ENCODE measurements at places on chromosomes 16 and 17.

DNA sequence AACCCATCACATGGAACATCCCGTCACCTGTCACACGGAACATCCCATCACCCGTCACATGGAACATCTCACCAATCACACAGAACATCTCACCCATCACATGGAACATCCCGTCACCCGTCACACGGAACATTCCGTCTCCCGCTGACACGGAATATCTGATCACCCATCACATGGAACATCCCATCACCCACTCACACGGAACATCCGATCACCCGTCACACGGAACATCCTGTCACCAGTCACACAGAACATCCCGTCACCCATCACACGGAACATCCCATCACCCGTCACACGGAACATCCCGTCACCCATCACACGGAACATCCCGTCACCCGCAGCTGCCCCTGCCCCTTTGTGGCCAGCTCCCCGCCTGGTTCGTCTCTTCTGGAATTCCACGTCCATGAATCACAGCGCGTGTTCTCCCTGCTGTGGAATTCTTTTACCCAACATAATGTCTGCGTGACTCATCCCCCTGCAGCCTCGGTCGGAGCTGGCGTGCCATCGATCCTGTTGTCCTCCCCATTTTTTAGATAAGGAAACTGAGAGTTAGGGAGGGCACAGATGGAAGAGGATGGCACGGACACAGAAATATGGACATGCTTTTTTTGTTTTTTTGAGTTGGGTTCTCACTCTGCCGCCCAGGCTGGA, 5.6 kb downstream of the CPNE7 start:
- DNase-seq = no peak

GRCh38 chr16:57736419-57737351, 1.1 kb downstream of the KATNB1 start:
- DNase-seq = no peak

GRCh38 chr16:3066440-3066748, 954 bp downstream of the IL32 start:
- no peak for DNase-seq

- no peak for DNase-seq
Observed at GRCh38 chr16:53974484-53975080, 270.6 kb downstream of the FTO start.

- no peak for DNase-seq
Observed at GRCh38 chr16:13767215-13767614, 152.7 kb upstream of the ERCC4 start.

DNA sequence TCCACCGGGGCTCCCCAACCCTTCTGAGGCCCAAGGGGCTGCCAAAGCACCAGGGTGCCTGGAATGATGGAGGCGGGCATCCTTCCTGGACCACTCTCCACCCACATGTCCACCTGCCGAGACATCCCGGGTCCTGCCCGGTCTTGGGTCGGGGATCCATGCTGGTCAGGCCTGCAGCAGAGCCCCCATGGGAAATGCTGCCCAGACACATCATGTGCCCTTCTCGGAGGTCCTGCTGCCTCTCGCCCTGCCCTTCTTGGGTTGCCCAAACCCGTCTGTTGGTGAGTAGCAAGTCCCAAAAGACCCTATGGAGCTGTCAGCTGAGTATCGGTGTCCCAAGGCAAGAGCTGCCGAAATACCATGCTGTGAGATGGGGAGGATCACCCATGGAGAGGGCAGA, 14.8 kb upstream of the GAA start:
- no peak for DNase-seq
